ENCODE measurements at places on chromosomes 6 and 20.

DNA sequence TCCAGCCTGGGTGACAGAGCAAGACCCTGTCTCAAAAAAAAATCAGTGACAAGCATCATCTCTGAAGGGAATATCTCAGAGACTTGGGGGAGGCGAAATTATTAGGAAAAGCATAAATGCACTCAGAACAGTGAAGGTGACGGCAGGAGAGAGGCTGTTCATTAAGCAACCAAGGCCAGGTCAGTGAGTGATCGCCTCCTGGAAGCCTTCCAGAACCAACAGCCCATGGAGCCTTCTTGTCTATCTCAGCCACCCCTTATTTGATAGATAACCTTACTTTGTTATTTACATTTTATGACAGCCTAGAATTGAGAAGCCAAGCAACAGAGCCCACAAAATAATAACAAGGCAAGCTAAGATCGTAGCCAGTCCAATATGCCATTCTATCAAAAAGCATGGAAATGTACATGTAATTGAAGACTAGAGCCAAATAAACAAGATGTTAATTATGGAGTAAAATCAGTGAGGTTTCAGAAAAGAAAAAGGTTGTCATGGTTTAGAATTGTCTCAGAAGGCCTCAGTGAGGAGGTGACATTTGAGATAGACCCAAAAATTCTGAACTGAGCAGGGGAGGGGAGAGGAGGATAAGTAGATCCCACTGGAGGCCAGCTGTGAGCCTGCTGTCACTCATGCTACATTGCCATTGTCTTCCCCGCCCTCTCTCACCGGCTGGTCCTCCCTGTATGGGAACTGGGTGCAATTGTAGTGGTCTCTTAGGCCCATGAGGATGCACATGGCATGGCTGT, 17.8 kb downstream of the BNIP5 start:
- DNase-seq = no peak

DNA sequence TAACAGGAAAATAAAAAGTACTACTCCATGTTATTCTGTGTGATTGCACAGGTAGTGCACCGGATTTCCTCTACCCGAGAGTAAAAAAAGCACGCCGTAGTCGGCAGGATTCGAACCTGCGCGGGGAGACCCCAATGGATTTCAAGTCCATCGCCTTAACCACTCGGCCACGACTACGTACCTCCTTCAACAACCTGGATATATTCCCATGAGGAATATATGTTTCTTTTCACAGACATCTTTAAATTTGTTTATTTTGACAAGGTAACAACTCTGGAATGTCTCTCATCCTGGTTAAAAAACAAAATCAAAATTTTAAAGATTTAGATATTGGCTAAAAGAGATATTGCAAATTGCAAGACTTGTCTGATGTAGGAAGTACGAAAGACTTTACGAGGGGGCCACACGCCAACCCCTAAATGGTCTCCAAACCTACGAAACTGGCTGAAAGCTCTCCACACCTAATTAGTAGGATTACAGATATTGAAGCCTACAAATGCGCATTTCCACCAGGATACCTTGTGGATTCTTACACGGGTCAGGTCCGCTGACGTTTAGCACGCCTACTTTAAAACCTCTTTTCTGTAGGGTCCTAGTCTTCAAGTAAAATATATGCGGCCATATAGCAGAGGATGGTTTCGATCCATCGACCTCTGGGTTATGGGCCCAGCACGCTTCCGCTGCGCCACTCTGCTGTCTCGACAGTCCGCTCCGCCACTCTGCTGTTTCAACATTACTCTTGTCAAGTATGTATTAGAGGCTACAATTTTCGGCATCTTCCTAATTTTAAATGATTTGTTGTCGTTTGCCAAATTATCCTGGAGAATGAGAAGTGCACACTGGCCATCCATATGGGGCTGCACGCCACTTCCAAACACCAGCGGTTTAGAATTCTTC, 52.2 kb upstream of the BTN3A2 start:
- DNase-seq = peak; percentile 84

GRCh38 chr6:44730771-44731391, 343.4 kb downstream of the CDC5L start:
- DNase-seq = no peak

DNA sequence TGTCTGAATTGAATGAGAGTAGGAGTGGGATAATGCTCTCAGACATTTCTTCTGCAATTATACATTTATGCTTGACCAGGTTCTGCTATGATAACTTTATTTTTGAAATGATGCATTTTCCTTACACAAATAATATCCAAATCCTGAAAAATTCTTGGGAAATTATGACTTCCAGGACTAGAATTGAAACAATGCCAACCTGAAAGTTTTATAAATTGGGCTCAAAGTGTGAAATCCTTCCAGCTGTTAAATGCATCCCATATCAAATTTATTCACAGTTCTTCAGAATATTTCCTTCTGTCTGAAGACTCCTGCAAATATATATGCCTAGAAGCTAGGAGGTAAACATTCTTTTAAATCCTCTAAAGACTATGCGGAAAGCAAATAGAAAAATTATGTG, 155.7 kb upstream of the EYA4 start:
- DNase-seq = no peak

- no peak for DNase-seq
Observed at GRCh38 chr6:55584654-55585354, 5.8 kb upstream of the HMGCLL1 start.

GRCh38 chr6:168756009-168756634, 315.1 kb downstream of the SMOC2 start:
- DNase-seq = no peak

GRCh38 chr6:72784581-72784980, 162.7 kb downstream of the KCNQ5 start:
- DNase-seq = peak; percentile 80

DNA sequence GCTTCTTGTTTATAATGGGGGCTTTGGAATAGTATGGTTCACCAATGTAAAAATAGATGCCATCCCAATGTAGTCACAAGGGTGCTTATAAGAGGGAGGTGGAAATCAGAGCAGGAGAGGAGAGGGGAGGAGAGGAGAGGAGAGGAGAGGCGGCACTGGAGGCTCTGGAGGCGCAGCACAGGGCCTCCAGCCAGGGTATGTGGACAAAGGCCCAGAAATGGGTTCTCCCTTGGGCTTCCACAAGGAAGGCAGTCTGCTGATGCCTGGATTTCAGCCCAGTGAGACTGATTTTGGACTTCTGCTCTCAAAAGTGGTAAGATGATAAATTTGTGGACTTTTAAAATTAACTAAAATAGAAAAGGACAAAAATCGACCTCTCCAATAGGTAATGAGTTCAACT, 116.8 kb downstream of the RNASET2 start:
- DNase-seq = no peak

DNA sequence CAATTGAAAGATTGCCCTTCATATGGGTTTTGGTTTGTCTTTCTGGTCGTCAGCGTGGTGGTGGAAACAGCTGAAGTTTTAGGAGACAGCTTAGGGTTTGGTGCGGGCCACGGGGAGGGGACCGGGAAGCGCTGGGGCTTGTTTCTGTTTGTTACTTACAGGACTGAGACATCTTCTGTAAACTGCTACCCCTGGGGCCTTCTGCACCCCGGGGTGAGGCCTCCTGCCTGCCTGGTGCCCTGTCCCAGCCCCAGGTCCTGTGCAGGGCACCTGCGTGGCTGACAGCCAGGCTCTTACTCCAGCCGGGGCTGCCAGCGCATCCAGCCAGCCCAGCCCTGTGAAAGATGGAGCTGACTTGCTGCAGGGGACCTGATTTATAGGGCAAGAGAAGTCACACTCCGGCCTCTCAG, 22.8 kb downstream of the NPEPL1 start:
- DNase-seq = no peak

DNA sequence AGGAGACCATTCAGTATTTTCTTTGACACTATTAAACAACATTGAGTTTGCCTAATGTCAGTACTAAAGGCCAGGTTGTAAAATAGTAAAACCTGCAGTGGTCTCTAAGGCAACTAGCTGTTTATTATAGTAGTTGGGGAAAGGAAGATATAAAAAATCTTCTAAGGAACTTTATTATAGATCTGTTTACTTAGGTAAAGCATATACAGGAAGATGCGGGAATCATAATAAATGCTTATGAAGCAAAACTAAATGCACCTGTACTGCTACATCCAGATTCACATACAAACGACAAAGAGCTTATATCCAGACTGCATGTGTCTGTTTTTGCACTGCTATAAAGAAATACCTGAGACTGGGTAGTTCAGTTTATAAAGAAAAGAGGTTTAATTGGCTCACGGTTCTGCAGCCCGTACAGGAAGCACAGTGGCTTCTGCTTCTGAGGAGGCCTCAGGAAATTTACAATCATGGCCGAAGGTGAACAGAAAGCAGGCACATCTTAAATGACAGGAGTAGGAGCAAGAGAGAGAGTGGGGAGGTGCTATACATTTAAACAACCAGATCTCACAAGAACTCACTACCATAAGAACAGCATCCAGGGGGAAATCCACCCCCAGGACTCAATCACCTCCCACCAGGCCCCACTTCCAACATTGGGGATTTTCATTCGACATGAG, 8.7 kb upstream of the TRIM39 start:
- DNase-seq = no peak

GRCh38 chr6:163253556-163254213, 160.8 kb upstream of the QKI start:
- no peak for DNase-seq

DNA sequence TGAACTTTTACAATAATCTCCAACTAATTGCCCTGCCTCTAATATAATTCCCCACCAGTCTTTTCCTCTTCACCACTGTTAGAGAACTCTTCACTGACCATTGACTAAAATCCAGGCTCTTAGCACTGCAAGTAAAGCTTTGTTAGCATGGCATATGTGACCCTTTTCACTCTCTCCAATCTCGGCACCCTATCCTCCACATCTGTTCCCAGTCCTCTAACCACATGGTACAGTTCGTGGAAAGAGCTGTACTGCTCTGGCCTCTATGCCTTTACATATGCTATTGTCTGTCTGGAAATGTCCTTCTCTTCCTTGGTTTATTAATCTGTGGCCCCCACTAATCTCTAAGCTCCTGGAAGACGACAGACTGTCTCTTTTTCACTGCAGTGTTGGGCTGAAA, 63.0 kb upstream of the EIF2S2 start:
- DNase-seq = no peak

GRCh38 chr6:20279608-20280287, 67.5 kb upstream of the MBOAT1 start:
- DNase-seq = no peak

DNA sequence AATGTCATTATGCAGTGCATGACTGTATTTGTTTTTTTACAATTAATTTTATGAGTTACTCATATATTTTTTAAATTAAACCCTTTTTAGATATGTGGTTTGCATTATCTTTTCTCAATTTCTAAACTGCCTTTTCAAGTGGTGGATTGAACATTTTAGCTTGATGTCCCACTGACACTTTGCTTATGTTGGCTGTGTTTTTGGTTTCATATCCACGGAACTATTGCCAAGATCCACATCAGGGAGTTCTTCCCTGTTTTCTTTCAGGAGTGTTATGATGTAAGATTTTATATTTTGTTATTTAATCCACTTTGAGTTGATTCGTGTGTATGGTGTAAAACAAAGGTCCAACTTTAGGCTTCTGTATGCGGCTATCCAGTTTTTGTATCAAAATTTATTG, 1144.9 kb upstream of the EYS start:
- DNase-seq = no peak

DNA sequence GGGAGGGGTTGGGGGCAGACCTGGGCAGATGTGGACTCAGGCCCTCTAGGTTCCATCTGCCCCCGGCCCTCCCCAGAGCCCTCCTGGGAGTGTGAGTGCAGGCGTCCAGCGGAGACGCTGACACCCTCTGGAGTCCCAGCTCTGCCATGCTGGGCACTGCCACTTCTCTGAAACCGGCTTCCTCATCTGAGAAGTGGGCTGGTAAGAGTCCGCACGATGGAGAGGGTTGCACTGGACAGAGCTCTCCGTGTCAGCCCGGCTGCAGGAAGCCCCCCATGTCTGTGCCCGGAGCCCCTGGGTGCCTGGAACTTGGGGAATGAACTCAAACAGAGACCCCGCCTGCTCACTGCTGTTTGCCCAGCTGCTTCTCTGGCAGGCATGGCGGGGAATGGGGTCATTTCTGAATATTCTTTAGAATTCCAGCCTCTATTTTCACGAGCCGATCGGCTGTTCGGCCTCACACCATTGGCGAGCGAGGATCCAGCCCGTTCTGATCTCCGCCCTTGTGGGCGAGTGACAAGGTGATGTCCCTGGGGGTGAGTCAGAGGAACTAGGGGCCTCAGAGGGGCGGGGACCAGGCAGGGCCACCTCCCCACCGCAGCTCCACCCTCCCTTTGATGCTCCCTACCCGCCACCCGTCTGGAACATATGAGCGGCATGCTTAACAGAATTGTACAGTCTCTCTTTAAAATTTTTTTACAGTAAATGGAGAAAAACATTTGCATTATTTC, 47.8 kb upstream of the GATA5 start:
- peak; percentile 32 for DNase-seq

- DNase-seq = no peak
Observed at GRCh38 chr6:47376930-47377329, 67.2 kb upstream of the TNFRSF21 start.

GRCh38 chr6:17927705-17928104, 59.7 kb downstream of the KIF13A start:
- no peak for DNase-seq

DNA sequence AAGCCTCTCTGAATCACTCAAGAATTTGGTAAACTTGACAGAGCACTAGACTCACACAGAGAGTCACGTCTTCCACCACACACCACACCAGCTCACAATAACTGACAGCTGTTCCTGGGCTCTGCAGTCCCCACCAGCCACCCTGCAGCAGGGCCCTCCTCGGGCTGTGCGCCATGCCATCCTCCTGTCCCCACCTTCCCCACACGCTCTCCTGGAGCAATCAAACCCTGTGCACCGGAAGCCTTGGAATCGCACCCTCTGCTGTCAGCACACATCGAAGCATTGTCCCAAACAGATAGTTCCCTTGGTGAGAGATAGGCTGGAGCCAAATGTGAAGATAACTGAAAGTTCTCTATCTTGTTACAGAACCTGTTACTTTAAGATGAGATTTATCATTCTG, 191.0 kb downstream of the TBXT start:
- no peak for DNase-seq

DNA sequence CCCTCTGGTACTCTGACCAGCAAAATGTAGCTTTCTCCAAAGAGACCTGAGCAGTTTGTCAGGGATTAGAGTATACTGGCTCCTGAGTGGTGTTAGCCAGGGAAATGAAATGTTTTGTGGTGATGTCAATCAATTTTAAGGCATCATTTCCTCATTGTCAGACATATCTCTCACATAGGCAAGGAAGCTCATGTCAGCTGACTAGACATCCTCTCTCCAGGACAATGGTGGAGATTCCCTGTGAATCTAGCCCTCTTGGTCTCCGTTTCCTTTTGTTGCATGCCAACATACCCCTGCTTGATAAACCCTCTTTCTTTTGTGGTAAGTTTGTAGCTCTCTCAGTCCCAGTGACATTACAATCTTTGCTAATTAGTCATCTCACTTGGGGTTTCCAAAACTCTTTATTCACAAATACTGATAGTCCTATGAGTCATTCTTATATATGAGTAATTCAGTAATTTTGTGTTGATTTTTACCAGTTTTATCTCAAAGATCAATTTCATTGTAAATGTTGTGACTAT, 135.6 kb upstream of the PTPRK start:
- peak; percentile 86 for DNase-seq

DNA sequence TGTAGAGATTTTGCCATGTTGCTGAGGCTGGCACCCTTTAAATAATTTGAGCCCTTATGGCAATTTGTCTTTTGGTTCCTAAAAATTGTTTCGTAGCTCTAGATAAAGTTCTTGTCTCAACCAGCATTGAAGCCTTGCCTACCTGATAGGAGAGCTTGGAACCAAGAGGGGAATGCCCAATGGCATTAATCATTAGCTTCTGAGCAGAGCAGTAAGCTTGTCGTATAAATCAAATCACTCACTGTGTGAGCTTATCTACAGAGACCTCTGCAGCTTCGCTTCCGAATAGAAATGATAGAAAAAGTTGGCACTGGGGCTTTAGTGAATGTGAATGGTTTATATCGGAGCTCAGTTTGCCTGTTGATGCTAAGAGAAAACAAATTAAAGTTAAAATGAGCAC, 10.7 kb downstream of the ANKRD6 start:
- DNase-seq = no peak

Data from GM23248 (cell line).